SK-N-SH treated with all-trans-retinoic acid at 6 μM for 48 hours (cell line): ENCODE measurements at places on chromosomes 2 and 18.

DNA sequence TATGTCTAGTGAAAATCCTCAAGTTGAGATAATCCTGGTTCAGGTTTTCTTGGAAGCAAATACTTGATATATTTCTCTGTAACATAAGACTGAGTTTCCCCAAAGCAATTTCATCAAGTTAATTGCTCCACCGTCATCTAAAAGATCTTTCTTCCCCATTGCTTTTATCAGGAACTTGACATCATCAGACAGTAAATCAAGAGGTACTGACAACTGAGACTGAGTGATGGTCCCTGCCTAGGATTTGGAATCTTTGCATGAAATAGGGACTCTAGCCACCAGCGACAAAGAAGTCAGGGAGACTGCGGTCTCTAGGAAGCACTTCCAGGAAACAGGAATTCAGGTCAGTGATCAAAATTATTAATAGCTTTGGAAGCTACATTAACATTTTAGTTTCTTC lies 43.4 kb upstream of the SCN1A start:
- no peak for ATAC-seq

GRCh38 chr2:209613649-209614305 lies 157.9 kb upstream of the UNC80 start:
- ATAC-seq = no peak

GRCh38 chr18:9742524-9743131 lies 34.5 kb downstream of the RAB31 start:
- ATAC-seq = peak; percentile 64

DNA sequence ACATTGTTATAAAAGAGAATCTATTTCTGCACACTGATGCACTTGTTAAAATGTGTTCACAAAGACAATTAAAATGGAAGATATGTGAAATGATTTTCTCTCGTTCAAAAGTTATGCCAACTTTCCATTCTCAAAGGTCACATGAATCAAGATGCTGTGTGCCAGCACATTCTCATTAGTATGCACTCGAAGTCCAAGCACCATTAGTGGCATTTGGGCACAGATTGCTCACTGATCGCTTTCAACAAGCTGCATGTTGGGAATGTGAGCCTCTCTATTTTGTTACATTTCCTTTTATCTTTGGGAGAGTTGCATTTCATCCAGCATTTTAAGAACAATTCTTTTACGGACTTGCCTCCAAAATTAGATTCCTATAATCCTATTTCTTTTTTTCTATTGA lies 398.9 kb downstream of the FBXO15 start:
- no peak for ATAC-seq

DNA sequence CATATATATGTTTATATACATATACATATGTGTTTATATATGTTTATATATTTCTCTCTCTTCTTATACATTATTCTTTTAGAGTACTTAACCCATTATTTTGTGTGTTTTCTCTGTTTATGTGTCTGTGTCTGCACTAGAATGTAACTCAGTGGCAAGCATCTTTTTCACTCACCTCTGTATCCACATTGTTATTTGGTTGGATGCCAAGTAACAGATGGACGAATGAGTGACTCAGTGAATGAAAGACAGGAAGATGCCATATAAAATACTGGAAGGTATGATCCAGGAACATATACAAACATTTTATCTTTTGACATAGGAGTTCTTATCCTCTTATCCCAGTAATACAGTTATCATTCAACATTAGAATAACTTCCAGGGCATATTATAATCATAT lies 684.8 kb downstream of the RNF144A start:
- no peak for ATAC-seq

- ATAC-seq = peak; percentile 25; the same call in 2 of the 3 replicates
Observed at GRCh38 chr2:17877811-17878280, 621 bp upstream of the KCNS3 start.

DNA sequence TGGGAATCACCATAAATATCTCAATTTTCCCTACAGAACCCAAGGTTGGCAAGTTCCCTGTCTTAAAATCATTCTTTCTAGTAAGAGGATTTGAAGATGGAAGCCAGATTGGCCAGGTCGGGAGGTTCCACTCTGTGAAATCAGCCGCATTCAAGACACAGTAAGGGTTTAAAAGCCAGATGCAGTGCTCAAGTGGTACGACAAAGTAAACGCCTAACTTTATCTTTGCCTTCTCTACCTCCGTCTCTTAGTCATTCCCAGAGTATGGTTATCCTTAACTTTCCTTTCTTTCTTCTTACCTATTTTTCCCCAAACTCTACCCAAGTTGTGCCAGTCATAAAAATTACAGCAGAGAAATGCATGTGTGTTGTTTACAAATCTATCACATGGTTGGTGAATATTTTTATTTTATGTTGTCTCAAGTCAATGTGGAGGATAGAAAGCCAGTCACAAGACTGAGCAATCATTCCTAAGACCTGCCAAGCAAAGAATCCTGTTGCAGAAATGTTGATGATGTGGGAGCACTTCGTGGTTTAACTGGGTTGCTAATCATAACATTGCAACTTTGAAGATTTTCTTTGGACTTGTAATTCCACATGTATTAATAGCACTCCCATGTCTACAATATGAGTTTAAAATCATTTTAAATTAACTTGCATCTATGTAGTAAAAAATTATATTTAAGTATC lies 62.6 kb downstream of the SLC40A1 start:
- ATAC-seq = no peak

DNA sequence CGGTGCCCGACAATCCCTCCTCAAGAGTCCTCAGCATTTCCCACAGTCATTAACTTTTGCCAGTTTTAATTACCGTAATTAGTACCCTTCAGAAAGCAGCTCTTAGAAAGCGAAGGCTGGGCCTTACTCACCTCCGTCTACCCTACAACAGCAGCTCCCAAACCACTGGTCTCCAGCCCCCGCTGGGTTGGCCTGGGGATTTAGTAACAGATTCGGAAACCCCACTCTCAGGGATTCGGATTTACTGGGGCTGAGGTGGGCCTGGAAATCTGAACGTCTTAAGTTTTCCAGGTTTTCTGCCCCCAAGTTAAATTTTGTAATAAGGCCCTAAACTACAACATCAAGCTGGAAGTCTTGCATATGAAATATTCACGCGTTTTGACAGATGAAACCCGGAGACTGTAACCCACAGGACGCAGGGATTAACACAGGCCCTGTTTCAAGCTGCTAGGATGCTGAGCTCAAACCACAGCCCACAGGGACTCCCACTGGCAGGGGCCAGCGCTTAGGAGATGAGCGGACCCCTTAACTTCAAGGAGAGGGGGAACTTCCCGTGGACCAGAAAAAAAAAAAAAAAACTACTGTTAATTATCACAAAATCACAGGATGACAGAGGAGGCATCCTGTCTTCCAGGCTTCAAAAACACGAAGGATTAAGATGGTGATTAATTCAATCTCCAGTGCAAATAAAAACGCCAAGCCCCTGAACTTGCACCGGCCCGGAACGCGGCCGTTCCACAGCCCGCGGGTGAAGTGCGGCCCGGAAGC lies 985 bp downstream of the ILKAP start:
- peak; percentile 22; the same call in 2 of the 3 replicates for ATAC-seq

DNA sequence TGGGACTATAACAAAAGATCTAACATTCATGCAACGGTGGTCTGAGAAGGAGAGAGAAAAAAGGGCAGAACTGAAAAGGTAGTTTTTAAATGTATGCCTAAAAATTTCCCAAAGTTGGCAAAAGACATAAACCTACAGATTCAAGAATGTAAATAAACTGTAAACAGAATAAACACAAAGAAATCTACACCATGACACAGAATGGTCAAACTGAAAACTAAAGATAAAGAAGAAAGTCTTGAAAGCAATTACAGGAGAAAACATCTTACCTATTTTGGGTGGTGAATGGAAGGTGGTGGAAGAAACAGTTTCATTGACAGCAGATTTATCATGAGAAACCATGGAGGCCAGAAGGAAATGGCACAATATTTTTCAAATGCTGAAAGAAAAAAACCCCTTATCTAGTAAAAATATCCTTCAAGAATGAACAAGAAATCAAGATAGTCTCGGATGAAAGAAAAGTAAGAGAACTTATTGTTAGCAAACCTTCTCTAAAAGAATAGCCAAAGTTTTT lies 35.6 kb upstream of the ZNF397 start:
- no peak for ATAC-seq

DNA sequence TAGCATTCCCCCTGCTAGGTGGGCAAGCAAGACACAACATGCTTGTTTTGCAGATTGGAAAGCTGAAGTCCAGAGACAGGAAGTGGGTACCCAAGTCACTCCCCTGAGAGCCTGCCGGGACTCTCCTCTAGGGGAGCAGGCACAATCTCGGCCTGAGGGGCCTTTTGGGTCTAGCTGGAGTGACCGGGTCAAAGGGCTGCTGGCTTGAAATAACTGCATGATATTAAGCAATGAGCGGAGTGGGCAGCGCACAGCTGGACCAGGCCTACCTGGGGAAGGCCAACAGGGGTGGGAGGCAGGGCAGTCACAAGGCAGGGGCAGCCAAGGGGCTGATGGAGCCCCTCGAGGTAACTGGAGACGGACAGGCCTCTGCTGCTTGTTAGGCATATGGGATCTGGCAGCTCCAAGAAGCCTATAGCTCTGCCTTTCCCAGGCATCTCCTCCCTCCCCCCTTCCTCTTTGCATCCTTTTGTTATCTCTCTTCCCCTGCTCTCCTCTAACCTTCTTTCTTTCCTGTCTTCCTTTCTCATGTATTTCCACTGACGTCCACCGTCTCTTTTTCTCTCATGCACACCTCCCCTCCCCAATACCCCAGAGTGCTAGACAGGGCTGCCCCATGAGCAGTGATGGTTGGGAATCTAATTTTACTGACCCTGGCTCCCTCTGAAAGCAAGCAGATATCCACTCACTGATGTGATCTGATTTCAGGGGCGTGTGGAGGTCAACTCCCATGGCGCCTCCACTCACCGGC lies 237.5 kb downstream of the LOXHD1 start:
- ATAC-seq = peak; percentile 13; the same call in 1 of the 3 replicates

- ATAC-seq = no peak
Observed at GRCh38 chr2:73232403-73233153, 461 bp downstream of the PRADC1 start.

DNA sequence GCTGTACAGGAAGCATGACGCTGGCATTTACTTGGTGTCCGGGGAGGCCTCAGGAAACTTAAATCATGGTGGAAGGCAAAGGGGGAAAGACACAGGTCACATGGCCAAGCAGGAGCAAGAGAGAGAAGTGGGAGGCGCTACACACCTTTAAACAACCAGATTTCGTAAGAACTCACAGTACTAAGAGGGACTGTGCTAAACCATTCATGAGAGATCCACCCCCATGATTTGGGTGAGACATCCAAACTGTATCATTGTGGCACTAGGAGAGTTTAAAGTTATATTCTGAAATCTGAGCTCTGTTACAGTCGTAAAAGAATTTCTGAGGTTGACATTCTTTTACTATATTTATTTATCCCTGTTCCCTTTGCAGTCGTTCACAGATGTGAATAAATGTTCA lies 116.6 kb downstream of the ICA1L start:
- ATAC-seq = no peak

GRCh38 chr18:42228581-42228980 lies 273.5 kb downstream of the PIK3C3 start:
- ATAC-seq = no peak

DNA sequence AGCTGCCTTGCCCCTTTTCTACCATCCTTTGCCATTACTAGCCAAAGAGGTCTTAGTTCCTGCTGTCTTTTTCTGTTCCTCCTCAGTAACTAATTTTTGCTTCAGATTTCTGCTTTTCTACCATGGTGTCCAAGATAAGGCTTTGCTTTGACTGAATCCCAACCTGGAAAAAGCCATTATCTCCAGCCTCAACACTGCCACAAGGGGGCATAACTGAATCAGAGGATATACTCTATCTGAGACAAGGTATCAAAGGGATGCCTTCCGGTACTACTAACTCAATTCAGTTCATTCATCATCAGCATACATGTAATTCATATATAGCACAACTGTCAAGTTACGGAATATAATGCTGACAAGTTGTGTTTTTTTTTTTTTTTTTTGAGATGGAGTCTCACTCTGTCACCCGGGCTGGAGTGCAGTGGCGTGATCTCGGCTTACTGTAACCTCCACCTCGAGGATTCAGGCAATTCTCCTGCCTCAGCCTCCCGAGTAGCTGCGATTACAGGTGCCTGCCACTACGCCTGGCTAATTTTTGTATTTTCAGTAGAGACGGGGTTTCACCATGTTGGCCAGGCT lies 11.4 kb downstream of the OSGEPL1 start:
- peak; percentile 81 for ATAC-seq

- ATAC-seq = no peak
Observed at GRCh38 chr18:4248686-4249085, 206.4 kb downstream of the DLGAP1 start.

DNA sequence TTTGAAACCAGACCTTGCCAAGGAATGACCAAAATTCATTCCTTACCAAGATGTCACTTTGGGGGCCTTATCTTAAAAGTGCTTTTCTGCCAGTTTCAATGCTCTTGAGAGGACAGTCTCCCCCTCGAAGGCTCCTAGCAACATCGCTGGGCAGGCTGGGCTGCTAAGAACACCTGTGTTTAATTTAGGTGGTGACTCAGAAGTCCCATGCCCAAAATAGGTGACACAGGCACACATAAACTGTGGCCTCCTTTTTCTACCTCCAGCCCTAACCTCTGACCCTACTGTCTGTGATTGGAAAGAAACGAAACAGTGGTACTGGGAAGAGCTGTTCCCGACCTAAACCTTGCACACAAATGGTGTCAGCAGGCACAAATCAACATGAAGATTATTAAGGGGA lies 28.7 kb upstream of the ROCK2 start:
- ATAC-seq = no peak

DNA sequence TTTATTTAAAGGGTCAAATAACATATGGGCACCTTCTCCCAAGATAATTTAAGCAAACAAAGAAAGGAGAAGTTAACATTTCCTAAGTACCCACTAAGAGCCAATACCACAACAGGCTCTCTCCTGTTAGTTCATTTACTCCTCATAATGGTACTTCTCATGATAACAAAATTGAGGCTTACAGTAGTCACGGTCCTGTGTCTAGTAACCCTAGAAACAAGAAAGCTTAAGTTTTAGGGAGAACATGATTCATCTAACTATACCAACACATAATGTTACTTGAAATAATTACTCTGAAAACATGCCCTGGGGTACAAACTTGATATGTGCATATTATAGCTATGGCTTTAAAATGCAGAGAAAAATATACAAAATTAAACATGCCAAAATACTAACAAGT lies 19.8 kb downstream of the IWS1 start:
- ATAC-seq = no peak

GRCh38 chr18:78448106-78448505 lies 531.5 kb upstream of the SALL3 start:
- ATAC-seq = no peak

DNA sequence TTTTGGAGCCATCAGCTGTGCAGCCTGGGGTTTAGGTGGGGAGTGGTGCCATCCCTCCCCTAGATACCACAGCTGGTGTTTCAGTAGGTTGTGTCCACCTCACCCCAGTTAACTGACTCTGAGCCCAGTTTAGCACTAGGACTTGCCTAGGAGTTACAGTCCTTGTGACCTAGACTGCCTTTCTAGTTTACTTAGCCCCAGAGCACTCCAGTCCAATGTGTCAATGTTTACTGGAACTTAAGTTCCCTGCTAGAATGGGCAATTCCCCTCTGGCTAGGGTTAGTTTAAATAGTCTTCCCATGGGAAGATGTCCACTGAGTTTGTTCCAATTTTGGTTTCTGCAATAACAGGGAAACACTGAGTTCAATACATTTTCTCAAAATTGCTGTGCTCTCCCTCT lies 909.2 kb downstream of the CCDC85A start:
- ATAC-seq = no peak

- no peak for ATAC-seq
Observed at GRCh38 chr18:47403317-47403716, 151.9 kb upstream of the SKOR2 start.

GRCh38 chr2:239257511-239257937 lies 143.3 kb downstream of the HDAC4 start:
- peak; percentile 77 for ATAC-seq

- no peak for ATAC-seq
Observed at GRCh38 chr2:212228743-212229171, 309.8 kb downstream of the ERBB4 start.

- no peak for ATAC-seq
Observed at GRCh38 chr2:215790523-215791421, 222.6 kb downstream of the MREG start.
